ENCODE measurements at places on chromosomes 4 and X.

DNA sequence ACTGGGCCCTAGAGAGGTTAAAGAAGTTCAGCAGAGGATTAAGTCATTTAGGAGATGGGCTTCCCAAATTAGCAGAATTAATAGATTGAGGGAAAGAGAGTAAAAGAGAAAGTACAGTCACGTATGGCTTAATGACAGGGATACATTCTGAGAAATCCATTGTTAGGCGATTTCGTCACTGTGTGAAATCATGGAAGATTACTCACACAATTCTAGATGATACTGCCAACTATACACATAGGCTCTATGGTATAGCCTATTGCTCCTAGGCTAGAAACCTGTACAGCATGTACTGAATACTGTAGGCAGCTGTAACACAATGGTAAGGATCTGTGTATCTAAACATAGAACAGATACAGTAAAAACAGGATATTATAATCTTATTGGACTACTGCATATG, 180.6 kb downstream of the RNF150 start:
- DNase-seq: no peak

GRCh38 chr4:165009493-165010227, 22.1 kb upstream of the TRIM60 start:
- DNase-seq: no peak

DNA sequence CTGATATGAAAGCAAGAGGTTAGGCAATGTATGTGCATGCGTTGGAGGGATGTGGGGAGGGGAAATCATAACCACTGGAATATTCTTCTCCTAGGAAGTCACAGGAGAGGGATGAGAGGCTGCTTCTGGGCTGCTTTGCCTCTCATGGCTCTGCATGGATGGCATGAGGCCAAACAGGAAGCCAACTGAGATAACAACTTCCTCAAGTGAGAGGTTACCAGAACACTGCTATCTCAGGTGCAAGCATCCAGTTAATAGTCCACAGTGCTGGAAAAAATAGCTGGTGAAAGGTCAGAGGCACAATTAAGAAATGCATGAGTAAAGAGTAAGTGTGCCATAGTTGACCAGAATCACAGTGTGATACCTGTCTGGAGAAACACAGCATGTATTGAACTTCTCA, 113.3 kb downstream of the ELOVL6 start:
- no peak for DNase-seq

DNA sequence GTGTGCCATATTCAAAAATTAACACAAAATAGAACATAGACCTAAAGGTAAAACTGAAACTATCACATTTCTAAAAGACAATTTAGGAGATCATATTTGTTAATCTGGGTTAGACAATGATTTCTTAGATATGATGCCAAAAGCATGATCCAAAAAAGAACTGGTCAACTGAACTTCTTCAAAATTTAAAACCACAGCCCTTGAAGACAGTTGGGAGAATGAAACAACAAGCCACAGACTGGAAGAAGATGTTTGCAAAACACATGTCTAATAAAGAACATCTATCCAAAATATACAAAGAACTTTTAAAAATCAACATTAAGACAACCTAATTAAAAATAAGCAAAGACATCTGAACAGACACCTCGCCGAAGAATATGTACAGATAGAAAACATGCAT, 19.5 kb downstream of the COMMD8 start:
- DNase-seq: no peak
